Germinal center (tissue), 1 donor: ENCODE measurements at places on chromosomes 6 and 20.

GRCh38 chr6:105116150-105116549, 63.7 kb downstream of the POPDC3 start:
- no peak for DNase-seq

GRCh38 chr6:141677598-141678211, 455.0 kb upstream of the GJE1 start:
- no peak for DNase-seq

DNA sequence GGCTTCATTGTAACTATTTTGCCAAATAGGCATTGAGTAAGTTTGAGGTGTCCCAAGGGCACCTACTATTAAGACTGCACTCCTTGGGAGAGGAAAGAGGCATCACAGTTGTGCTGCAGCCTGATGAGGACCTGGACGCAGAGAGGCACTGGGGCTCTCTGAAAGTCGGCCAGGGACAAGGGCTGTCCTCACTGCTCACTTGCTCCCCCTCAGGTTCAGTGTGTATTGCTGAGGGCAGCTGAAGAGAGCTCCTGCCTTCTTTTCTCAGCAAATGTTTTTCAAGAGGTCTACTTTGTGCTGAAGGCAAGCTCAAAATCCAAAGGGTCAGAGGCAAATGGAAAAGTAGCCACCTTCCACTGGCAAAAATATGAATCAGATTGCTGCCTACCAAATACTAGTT, 331.8 kb downstream of the RIMS1 start:
- DNase-seq, result peak; percentile 18

DNA sequence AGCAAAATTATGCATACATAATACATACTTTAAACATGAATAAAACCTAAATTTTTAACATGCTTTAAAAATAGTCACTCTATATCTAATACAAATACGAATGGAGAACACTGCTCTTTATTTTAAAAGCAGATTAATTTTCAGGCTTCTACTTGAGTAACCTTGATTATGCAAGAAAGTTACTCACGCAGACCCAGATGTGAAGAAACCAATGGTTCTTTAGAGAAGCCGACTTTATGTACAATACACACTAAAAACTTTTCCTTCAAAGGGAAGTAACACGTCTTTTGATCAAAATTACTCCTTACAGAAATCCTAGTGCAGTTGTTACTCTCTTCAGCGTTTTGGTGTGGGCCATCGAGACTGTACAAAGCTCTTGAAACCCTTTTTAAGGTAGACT, 136.9 kb upstream of the SLC22A16 start:
- no peak for DNase-seq

DNA sequence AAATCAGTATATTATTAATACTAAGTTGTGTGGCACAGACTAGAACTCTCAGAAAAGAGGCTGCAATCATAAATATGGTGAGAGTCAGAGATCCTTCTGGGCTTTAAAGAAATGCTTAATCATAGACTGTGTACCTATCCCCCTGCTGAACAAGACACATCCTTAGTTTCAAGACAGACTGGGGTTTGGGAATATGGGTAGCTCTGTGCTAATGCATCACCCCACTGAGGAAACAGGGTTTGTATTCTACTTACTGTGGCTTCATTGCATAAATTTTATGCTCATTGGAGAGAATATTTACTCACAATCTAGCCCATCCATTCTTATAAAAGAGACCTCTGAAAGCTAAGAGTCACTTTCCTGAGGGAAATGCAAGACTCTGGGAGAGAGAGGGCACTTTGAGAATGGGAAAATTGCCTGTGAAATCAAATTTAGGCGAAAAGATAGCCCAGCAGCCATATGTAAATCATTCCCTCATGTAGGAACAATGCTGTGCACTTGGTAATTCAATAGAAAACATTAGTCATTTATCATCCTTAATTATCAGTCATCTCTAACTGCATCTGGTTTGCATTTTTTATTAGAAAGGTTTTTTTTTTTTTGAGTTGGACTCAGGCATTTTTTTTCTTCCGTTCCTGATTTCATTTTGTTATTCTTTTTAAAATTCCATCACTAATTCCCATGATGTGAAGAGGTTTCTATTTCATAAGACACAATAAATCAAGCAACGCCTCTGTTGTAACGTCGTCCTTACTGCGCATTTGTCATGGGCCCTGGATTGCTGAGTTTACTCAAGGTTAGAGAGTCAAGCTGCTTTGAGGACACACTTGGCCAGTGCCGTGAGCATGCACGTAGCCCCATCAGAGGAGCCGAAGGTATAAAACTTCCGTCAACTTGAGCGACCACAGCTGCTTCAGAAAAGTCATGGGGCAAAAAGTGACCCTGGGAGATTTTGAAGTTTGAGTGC, 91.8 kb downstream of the TRMT11 start:
- DNase-seq, result no peak

DNA sequence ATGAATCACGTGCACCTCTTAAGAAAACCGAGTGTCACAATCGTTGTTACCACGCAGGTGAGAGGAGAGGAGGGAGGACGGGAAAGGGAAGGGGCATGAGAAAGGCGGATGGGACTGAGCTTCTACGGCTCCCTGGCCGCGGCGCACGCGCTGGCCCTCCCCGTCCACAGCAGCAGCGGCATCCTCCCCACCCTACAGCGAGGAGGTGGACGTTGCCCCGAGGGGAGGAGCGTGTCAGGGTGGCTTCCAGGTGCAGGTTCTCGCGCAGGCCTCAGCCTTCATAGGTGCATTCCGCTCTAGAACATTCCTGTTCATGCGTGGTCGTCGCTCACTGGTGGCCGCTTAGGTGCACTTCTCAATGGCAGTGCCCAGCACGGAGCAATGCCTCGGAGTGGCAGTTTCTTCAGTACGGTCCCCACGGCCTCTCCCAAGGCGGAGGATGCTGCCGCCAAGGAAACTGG, 29.7 kb upstream of the AFDN start:
- no peak for DNase-seq

- DNase-seq, result no peak
Observed at GRCh38 chr6:137167702-137168377, 5.6 kb downstream of the IL22RA2 start.

DNA sequence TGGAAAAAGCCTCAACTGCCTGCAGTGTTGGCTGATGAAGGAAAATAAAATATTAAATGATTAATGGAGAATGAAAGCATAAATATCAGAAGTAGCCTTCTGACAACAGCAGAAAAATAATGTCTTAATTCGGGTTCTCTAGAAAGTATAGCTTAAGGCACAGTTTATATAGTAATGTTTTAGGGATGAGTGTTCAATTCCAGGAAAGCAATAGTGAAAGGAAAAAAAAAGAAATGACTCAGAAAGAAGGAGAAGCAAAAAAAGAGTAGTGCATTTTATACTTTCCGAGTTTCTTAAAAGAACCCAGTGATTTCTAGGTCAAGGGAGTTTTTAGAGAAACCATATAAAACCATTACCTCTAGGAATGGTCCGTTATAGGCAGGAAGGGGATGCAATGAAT, 137.3 kb downstream of the HTR1B start:
- no peak for DNase-seq

DNA sequence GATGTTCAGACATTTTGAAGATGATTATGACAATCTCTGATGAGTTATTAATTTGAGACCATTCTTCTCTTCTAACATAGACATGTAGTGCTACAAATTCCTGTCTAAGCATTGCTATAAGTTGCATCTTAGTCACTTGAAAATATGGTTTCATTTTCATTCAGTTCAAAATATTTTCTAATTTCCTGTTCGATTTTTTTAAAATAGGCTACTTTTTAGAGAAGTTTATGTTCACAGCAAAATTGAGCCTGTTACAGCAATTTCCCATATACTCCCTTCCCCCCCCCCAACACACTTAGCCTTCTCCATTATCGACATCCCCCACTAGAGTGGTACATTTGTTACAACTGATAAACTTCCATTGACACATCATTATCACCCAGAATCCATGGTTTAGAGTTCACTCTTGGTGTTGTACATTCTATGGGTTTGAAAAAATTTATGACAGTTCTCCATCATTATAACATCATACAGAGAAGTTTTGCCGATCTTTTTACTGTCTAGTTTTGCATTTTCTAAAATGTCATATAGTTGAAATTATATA, 31.2 kb downstream of the PLAGL1 start:
- DNase-seq, result no peak

DNA sequence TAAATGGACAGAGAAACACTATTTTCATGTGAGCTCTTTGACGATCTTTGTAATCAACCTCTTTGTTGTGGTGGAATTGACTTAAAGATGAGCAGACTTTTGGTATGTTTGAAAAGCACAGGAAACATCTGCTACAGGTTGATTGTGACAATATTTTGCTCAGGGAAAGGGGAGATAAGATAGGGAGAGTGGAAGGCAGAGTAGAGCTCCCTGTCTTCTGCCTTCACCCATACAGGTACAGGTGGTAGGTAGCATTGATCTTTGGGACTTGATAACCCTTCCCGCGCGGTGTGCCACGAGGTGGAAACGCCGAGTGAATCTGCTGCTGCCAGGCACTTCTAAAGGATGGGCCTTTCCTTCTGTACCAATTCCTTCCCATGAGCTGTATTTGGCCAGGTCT, 183.6 kb downstream of the UTRN start:
- no peak for DNase-seq

GRCh38 chr6:107941627-107942026, 16.4 kb downstream of the SEC63 start:
- no peak for DNase-seq

- DNase-seq, result no peak
Observed at GRCh38 chr6:130187335-130188206, 35.2 kb downstream of the SAMD3 start.

- no peak for DNase-seq
Observed at GRCh38 chr6:143363299-143363698, 87.2 kb downstream of the ADAT2 start.

- no peak for DNase-seq
Observed at GRCh38 chr6:118546164-118546879, 1.8 kb upstream of the PLN start.
